MM.1S (cell line): ENCODE measurements at places on chromosomes 3 and 15.
A peak's percentile ranks its signal among the peaks of the same experiment; 100 is the strongest.

DNA sequence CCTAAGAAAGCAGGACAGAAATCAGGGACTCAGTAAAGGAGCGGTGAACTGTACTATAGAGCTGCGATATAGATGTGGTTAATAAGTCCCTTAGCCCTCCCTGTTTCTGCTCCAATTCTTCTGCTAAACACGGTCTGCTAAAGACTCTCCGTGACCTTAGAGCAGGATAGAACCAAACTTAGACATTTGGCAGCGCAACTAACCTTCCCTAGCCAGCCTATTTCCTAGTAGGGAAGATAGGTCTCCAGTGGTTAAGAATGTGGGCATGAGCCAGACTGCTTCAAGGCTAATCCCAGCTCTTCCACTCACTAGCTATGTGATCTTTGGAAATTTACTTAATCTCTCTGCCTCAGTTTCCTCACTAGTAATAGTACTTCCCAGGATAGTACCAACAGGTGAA lies 193.6 kb upstream of the IL12A start:
- no peak overlapping the region for H3K4me3 ChIP-seq
- no peak overlapping the region for H3K27ac ChIP-seq
- H3K27me3 ChIP-seq, result no peaks in the 10 kb centered on the region
- H3K36me3 ChIP-seq, result no peaks in the 10 kb centered on the region

GRCh38 chr3:117586161-117586560 lies 876.6 kb downstream of the TUSC7 start:
- no peaks in the 10 kb centered on the region for H3K36me3 ChIP-seq
- H3K4me3 ChIP-seq, result no peak overlapping the region
- no peak overlapping the region for H3K27ac ChIP-seq
- no peak for DNase-seq

DNA sequence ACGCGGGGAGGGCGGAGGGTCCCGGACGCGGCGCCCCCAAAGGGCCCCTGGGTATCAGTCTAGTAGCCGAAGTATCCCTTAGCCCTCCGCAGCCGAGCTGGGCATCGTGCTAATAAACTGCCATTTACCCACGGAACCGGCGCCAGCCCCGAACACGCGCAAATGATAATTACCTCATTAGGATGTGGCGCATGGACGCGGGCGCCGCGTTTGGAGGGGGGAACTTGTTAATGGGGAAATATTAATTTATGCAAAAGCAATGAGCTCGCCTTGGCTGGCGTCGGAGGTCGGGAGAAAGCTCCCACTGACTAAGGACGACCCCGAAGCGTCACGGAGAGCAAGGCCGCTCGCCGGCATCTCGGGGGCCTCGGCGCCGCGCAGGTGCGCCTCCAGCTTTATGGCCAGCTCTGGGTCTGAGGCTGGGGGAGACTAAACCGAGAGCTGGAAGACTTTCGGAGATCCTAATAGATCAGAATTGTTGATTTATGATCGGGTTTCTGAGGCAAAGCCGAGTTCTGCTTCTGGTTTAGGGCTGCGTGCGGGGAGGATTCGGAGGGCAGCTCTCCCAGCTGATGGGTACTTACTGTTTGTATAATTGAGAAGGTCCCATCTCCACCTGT lies 474 bp upstream of the FEZF2 start:
- H3K4me1 ChIP-seq, result no peaks in the 10 kb centered on the region
- 0 out of 2 replicates have a peak, but pooled peaks cover 4% of the 10 kb centered on the region for H3K27me3 ChIP-seq
- H3K27ac ChIP-seq, result no peak overlapping the region
- DNase-seq, result no peak
- no peaks in the 10 kb centered on the region for H3K36me3 ChIP-seq
- H3K4me3 ChIP-seq, result no peak overlapping the region

DNA sequence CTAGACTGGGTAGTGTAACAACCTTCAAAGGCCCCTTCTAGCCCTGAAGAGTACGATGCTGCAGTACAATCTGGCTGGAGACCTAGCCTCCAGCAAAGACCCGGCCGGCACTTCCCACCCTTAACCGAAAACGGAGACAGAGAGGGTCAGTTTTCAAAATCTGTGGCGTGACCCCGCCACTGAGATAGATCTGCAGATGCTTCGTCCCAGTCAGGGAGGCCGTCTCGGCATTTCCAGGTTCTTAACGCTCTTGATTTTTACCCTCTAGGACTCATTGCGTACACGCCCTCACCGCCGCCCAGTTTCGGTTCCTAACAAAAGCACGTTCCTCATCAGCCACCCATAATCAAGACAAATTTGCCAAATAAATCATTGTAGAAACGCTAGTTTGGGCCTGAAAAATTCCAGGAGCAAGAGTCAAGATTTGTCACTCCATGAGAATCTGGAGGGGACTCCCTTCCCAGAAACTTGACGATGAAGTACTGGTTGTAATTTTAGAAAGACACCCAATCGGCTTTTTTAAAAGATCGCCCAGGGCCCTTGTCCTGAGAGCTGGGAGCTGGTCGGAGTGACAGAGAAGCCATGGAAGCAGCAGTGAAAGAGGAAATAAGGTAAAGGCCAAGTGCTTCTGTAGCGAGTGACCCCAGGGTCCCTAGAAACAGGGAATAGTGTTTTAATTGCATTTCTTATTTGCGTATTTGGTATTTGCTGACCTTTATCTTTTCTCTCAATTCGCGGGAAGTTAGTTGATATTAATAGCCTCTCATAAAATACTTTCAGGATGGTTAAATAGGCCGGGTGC lies 868 bp upstream of the TMEM87A start:
- peak overlapping the region; percentile 93 for H3K27ac ChIP-seq
- H3K4me1 ChIP-seq, result peaks cover 12% of the 10 kb centered on the region
- peak overlapping the region; percentile 89 for H3K4me3 ChIP-seq
- no peaks in the 10 kb centered on the region for H3K27me3 ChIP-seq
- no peaks in the 10 kb centered on the region for H3K36me3 ChIP-seq

GRCh38 chr3:171018156-171018935 lies 8.2 kb downstream of the SLC2A2 start:
- H3K4me3 ChIP-seq, result no peak overlapping the region
- no peaks in the 10 kb centered on the region for H3K4me1 ChIP-seq
- DNase-seq, result no peak
- no peak overlapping the region for H3K27ac ChIP-seq
- H3K27me3 ChIP-seq, result no peaks in the 10 kb centered on the region
- no peaks in the 10 kb centered on the region for H3K36me3 ChIP-seq

DNA sequence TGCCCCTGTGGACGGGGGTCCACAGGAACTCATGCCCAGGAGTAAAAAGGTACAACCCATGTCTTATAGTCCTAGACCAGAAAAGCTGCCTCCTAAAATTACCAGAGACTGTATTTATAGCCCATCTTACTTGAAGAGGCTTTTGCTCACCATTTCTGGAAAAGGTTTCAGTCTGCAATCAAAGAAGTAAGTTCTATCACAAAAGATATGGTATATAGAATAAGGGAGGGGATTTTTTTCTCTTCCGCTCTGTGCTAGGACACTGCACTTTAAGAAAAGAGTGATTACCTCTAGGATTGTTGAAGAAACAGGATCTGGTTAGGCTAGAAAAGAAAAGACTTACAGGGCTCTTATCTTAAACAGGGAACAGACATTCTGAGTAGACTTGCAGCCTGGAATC lies 2.6 kb downstream of the SSUH2 start:
- no peaks in the 10 kb centered on the region for H3K36me3 ChIP-seq
- no peak for DNase-seq
- no peak overlapping the region for H3K27ac ChIP-seq
- H3K4me1 ChIP-seq, result no peaks in the 10 kb centered on the region
- no peak overlapping the region for H3K4me3 ChIP-seq

DNA sequence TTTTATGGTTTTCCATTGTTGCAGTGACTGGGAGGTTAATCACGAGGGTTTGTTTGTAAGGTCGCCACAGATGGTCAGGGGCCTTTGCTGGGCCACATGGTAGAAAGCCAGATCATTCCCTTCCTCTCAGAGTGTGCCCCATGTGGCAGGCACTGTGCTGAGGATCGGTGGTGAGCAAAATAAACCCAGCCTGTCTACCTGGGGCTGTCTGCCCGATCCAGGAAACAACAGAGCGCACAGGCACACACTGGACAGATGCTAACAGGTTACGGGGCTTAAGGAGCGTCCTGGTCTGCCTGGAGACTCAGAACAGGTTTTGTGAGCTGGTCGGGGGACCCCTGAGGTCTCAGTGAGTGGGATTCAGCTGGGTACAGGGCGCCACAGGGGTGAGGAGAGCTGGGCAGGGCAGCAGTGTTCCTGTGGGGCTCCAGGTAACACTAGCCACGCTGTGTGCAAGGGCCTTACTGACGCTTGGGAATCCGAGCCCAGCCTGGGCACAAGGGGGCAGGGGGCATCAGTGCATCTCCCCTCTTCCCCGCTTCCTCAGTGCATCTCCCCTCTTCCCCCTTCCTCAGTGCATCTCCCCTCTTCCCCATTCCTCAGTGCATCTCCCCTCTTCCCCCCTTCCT lies 136.4 kb downstream of the DNAJB8 start:
- DNase-seq, result no peak
- H3K4me3 ChIP-seq, result no peak overlapping the region
- H3K27me3 ChIP-seq, result no peaks in the 10 kb centered on the region
- no peaks in the 10 kb centered on the region for H3K4me1 ChIP-seq
- no peaks in the 10 kb centered on the region for H3K36me3 ChIP-seq

- peaks cover 8% of the 10 kb centered on the region for H3K4me1 ChIP-seq
- H3K27me3 ChIP-seq, result no peaks in the 10 kb centered on the region
- no peak for DNase-seq
- H3K36me3 ChIP-seq, result 0 out of 2 replicates have a peak, but pooled peaks cover 4% of the 10 kb centered on the region
- no peak overlapping the region for H3K4me3 ChIP-seq
Observed at GRCh38 chr3:94064243-94064860, 1.5 kb downstream of the NSUN3 start.

- no peak for DNase-seq
- peaks cover under 1% of the 10 kb centered on the region; the same call in 1 of the 2 replicates for H3K4me1 ChIP-seq
- no peaks in the 10 kb centered on the region for H3K36me3 ChIP-seq
- H3K4me3 ChIP-seq, result no peak overlapping the region
Observed at GRCh38 chr15:69315402-69316110, 16.8 kb downstream of the PAQR5 start.

GRCh38 chr3:17290894-17291293 lies 406.1 kb downstream of the PLCL2 start:
- no peaks in the 10 kb centered on the region for H3K27me3 ChIP-seq
- no peak overlapping the region for H3K27ac ChIP-seq
- H3K4me3 ChIP-seq, result no peak overlapping the region
- H3K36me3 ChIP-seq, result no peaks in the 10 kb centered on the region

GRCh38 chr3:116386168-116386567 lies 59.1 kb downstream of the LSAMP start:
- no peaks in the 10 kb centered on the region for H3K4me1 ChIP-seq
- H3K27ac ChIP-seq, result no peak overlapping the region
- no peak overlapping the region for H3K4me3 ChIP-seq
- DNase-seq, result no peak

GRCh38 chr15:89441295-89441812 lies 55.0 kb downstream of the RHCG start:
- peaks cover 17% of the 10 kb centered on the region for H3K4me1 ChIP-seq
- H3K36me3 ChIP-seq, result no peaks in the 10 kb centered on the region
- no peak overlapping the region for H3K4me3 ChIP-seq
- DNase-seq, result peak; percentile 47

DNA sequence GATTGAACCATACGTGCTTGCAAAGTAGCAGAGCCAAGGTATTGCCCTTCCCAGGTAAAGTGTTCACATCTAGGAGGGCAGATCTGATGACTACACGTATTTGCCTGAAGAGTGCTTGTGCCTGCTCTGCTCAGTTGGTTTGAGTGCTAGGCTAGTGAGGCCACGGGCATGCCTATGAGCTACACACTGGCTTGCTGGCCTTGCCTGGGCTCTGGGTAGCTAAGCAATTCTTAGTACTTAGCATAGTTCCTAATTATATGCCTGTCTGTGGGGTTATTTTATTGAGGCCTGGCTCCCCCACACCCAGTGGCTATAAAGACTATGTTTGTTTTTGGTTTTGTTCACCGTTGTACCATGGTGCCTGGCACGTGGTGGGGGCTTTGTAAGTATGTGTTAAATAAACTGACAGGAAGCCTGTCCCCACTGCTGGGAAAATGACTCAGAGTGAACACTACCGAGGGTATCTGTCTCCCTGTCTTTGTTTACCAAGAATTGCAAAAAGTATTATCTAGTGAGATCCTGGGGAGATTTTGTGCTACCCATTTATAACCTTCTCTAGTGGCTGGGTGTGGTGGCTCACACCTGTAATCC lies 72.1 kb upstream of the ETV5 start:
- H3K27me3 ChIP-seq, result no peaks in the 10 kb centered on the region
- no peak overlapping the region for H3K27ac ChIP-seq
- no peaks in the 10 kb centered on the region for H3K36me3 ChIP-seq
- no peak overlapping the region for H3K4me3 ChIP-seq
- H3K4me1 ChIP-seq, result peaks cover 11% of the 10 kb centered on the region

- no peak overlapping the region for H3K4me3 ChIP-seq
- H3K4me1 ChIP-seq, result no peaks in the 10 kb centered on the region
- H3K27ac ChIP-seq, result no peak overlapping the region
Observed at GRCh38 chr3:42762046-42762724, 10.9 kb downstream of the CCDC13 start.

DNA sequence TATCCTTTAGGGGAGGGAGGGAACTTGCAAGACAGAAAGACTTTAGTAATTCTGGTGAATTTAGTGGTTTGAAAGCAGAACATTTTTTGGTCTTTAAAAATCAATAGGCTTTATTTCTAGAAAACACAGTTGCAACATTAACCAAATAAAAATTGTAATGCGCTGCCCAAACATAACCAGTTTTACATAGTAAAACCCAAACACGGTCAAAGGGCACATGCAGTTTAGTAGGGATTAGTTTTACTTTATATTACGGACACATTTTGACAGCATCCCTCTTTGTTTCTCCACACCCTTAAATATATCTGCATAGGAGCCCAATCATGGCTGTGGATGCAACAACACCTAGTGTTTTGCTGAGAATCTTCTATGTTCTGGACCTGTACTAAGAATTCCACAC lies 156.7 kb downstream of the NR2F2 start:
- no peaks in the 10 kb centered on the region for H3K4me1 ChIP-seq
- no peak overlapping the region for H3K4me3 ChIP-seq
- no peaks in the 10 kb centered on the region for H3K36me3 ChIP-seq

- H3K27ac ChIP-seq, result no peak overlapping the region
- H3K27me3 ChIP-seq, result no peaks in the 10 kb centered on the region
- no peak for DNase-seq
- H3K36me3 ChIP-seq, result no peaks in the 10 kb centered on the region
- H3K4me3 ChIP-seq, result no peak overlapping the region
Observed at GRCh38 chr15:88645171-88646087, 6.6 kb downstream of the ISG20 start.

DNA sequence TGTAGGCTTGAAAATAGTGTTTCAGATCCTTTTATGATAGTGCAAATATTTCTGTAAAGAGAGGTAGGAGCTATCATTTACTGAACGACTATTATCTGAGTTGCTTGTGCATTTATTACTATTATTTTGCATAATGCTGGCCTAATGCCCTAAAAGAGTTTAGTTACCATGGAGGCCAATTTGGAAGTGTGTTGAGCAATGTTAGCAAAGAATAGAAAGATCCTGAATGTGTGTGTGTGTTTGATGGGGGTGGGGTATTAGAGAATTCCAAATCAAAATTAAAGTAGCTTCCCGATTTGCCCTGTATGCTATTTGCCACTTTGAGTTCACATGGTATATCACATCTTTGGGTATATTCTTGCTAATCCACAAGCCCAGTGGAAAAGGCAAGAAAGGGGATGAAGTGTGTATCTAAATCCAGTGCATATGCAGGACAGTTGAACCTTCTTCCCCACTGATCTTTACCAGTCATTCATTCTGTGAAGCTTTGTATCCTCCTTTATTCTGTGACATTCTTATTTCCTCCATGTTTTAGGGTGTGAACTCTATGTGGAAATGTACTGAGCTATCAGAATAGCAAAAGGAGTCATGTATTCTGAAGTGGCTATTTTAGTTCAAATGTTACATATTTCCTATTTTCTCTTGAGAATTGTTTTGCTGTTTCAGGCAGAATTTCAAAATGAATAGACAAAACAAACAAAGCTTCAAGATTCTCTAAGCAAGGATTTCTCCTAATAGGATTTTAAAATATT lies 45.7 kb upstream of the PLSCR5 start:
- no peaks in the 10 kb centered on the region for H3K4me1 ChIP-seq
- H3K4me3 ChIP-seq, result no peak overlapping the region
- DNase-seq, result no peak
- no peaks in the 10 kb centered on the region for H3K36me3 ChIP-seq
